ENCODE measurements at places on chromosomes 7 and 10. TPM values are rescaled to one million over a fixed set of nuclear protein-coding genes. Genes with fewer than 3 reads are reported as not detected.

Gene AKR1C4
- not detected for total RNA-seq

Gene ANLN
- 102 TPM for total RNA-seq

Gene CAMK1D
- 0.15 TPM for total RNA-seq

Gene NCF1
- total RNA-seq: 1.9 TPM

Gene C10orf71
- not detected for total RNA-seq

Gene OR9A2
- total RNA-seq: not detected

Gene GRM3
- total RNA-seq: not detected

Gene PKD2L1
- total RNA-seq: not detected

Gene APBB1IP
- total RNA-seq: not detected

Gene ODAD2
- 0.23 TPM for total RNA-seq

Gene ENTPD1
- not detected for total RNA-seq

Gene SDK1
- 1.6 TPM for total RNA-seq

Gene TUBB8
- total RNA-seq: not detected

Gene TMEM229A
- total RNA-seq: not detected

Gene LIPF
- total RNA-seq: not detected

Gene NAT16
- not detected for total RNA-seq

Gene CTAGE15
- total RNA-seq: 0.31 TPM

Gene PRR15
- 6.3 TPM for total RNA-seq

Gene MRPS33
- total RNA-seq: 50.4 TPM

Gene FZD8
- 26.0 TPM for total RNA-seq

Gene SPDYE1
- not detected for total RNA-seq

Gene CNNM1
- under 0.01 TPM for total RNA-seq

Gene SEMA3C
- total RNA-seq: 111 TPM

Gene NXPH1
- not detected for total RNA-seq

Gene GSAP
- 8.1 TPM for total RNA-seq

Gene WAC
- total RNA-seq: 48.6 TPM

Gene TM9SF3
- 62.4 TPM for total RNA-seq

Gene ZNF117
- total RNA-seq: 0.15 TPM

Gene AFAP1L2
- total RNA-seq: 40.2 TPM

Gene MBL2
- total RNA-seq: not detected

Gene PITX3
- 0.55 TPM for total RNA-seq

Gene COBL
- not detected for total RNA-seq

Gene SLC26A5
- total RNA-seq: not detected

Gene ZNF25
- 3.2 TPM for total RNA-seq

Gene PPP1R9A
- total RNA-seq: not detected

Gene GLI3
- total RNA-seq: 4.2 TPM

Gene ANXA8L1
- 196 TPM for total RNA-seq

Gene TMEM196
- not detected for total RNA-seq

Gene FANK1
- 2.1 TPM for total RNA-seq

Gene COL17A1
- 1,665 TPM for total RNA-seq

Gene LIPJ
- total RNA-seq: not detected

Gene CACNA2D1
- 1.7 TPM for total RNA-seq

Gene ZNF479
- not detected for total RNA-seq

Gene ZMIZ2
- 9.4 TPM for total RNA-seq

Gene INSYN2A
- 0.23 TPM for total RNA-seq

Gene KCP
- 0.47 TPM for total RNA-seq

Gene PRSS37
- not detected for total RNA-seq

Gene MUC12
- total RNA-seq: 1.7 TPM

Gene HOXA10
- total RNA-seq: 1.1 TPM

Gene OR2A5
- total RNA-seq: not detected

Gene MACC1
- total RNA-seq: 1.4 TPM

Gene ATOH7
- not detected for total RNA-seq

All from hair follicular keratinocyte (primary cell).